Right kidney (tissue), 9 donors: ENCODE measurements at places on chromosomes 7 and 10.

- DNase-seq: no peak
Observed at GRCh38 chr7:110168010-110168409, 922.9 kb upstream of the LRRN3 start.

DNA sequence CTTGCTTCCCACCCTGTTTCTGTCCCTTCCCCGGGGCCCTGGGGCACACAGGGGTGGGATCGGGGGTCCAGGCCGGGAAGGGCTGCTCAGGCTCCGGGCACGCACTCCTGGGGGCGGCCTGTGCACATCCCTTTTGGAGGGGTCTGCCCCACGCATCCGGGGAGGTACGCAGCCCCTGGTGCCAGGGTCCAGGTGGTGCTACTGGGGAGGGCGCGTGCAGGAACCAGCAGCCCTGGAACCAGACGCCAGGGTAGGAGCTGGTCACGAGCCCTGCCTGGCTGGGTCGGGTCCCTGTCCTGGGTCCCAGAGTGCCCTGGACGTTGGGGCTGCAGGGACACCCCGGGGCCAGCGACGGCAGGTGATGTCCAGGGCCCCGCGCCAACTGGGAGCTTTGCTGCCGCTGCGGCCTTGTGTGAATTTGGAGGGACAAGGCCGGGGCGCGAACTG, 53.4 kb downstream of the GLRX3 start:
- no peak for DNase-seq

DNA sequence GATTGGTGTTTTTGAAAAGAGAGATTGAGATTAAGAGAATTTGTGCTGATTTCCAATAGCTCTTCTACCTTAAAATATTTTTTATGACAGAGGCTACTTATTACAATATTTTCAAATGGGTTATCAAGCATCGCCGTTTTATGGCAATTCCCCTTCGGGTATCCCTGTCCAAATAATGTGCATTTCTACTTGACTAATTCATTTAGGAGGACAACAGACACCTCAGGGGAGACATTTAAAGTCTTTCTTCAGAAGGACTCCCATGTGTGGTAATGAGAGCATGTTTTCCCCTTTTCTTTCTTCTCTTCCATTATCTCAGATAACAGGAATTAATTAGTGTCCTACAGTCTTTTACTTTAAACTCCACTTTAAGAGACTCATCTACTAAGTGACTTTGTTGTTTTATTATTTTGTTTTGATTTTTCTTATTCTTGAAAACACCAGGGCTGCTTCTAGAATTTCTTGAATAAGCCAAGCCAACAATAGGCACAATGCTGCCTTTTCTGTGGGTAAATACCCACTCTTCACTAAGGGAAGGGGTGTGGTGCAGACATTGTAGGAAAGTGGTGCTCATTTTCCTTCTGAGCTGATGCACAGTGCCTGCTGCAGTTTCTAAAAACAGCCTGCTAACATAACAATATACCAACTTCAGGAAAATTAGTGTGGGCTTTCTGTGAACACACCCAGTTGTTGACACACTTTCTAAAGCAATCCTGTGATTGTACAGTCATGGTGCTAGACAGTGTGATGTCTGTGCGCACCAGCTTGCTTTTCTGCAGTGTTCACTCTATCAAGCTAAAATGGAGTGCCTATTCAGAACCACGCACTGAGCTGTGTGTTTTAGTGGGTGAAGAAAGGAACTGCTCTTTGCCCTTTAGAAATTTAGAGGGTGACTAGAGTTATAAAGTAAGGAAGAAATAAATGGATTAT, 597.7 kb downstream of the NRG3 start:
- DNase-seq: no peak

GRCh38 chr7:141402277-141402996, 148.8 kb upstream of the AGK start:
- DNase-seq: no peak

- DNase-seq: no peak
Observed at GRCh38 chr10:103757531-103758293, 97.7 kb downstream of the SH3PXD2A start.

DNA sequence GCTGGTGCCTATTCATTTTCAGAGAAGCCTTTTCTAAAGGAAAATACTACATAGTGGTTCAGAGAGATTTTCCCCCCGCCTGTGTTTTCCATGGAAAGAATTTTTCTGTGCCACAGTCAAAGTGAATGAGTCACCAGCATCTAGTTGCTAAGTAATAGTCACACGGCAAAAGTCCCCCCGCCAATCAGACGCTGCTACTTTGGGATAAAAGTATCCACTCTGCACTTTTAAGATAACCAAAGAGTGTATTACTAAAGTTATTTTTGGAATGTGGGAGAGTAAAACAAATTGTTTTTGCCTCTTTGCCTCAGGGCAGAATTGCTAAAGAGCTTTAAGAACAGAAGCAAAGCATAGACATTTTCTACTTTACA, 23.5 kb downstream of the ABLIM1 start:
- no peak for DNase-seq

DNA sequence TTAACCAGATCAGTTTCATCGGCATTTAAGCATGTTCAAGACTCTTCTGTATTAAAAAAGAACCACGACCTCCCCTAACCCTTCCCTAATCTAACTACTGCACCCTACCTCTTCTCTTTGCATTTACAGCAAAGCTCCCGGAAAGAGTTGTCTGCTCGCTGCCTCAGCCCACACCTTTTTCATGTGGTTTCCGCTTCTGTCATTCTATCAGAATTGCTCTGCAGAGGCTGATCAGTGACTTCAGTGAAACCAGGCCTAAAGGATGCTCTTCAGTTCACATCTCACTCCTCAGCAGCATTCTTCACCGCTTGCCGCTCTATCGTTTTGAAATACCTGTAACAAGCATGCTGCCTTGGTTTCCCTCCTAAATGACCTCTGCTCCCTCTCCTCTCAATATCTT, 160.9 kb downstream of the SDK1 start:
- DNase-seq: no peak

DNA sequence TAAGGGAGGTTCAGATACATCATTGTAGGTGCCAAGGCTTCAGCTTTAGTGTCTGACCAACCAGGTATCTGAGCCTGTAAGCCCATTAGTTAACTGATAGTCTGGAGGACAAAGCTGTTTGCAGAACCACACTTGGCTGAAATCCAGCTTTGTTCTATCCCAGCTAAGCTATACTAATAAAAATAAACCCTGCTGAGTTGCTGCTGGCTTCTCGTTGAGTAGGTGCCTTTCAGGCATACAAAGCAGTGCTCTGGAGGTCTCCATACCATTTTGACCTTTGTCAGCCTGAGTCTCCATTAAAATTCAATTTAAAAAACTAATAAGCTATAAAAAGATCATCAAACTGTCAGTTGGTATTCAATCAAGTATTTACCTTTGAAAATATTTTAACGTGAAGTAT, 22.0 kb downstream of the CDCA7L start:
- no peak for DNase-seq

GRCh38 chr7:33191340-33191739, 62.0 kb downstream of the BBS9 start:
- DNase-seq: no peak

- peak; percentile 68 for DNase-seq
Observed at GRCh38 chr7:98294798-98295382, 13.4 kb downstream of the BRI3 start.

DNA sequence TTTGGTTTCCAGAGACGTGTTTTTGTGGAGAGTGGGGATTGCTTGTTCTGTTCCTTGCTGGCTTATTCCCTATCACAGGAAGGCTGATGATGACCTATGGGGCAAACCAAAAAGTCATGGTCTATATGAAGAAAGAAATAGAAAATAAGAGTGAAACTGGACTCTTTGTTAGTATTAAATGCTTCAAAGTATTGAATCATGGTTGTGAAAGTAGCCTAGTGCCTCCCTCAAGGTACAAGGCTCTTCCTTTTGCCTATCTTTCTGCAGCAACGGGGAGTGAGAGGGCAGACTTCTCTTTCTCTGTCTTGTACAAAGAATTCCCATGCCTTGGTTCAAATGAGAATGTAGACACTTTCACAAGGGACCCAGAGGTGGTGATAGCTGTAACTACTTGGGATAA, 9.0 kb downstream of the MEST start:
- DNase-seq: no peak

DNA sequence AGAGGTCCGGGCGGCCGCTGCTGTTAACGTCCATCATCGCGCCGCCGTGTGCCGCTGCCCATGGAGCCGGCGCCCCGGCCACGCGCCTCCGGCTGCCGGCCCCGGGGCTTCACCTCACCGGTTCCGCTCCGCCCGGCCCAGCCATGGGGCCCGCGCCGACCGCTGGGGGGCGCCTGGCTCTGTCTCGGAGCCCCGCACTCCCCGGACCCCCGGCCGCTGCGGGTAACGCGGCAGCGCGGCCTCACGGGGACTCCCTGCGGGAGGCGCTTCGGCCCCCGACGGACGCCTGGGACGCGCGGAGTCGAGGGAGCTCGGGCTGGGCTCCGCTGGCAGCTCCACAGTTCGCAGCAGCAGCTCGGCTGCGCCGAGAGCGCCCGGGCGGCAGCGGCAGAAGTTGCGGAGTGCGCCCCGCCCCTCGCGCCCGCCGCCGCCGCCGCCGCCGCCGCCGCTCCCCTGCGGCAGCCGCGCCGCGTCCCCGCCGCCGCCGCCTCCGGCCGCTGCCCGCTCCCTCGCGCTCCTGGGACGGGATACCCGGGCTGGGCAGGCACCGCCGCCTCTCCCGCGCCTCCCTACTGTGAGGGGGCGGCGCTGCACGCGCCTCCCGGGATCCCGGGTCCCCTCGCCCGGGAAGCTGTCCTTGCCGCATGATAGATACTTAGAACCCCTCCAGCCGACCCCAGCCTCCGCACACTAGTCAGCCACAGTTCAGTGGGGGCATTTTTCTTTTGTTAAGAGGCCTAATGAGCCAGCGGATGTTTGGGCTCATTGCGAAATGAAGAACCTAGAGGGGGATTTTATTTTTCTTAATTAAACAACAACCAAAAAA, at the start of gene HTR7:
Gene HTR7 (minus strand): TSS at position 405 of the 826 bp plus-strand sequence. CDS start 368 bp downstream, at position 37.
- peak; percentile 86 for DNase-seq

- DNase-seq: no peak
Observed at GRCh38 chr10:48649349-48649944, 35.2 kb upstream of the WDFY4 start.

- no peak for DNase-seq
Observed at GRCh38 chr10:109624939-109625338, 298.4 kb downstream of the XPNPEP1 start.

DNA sequence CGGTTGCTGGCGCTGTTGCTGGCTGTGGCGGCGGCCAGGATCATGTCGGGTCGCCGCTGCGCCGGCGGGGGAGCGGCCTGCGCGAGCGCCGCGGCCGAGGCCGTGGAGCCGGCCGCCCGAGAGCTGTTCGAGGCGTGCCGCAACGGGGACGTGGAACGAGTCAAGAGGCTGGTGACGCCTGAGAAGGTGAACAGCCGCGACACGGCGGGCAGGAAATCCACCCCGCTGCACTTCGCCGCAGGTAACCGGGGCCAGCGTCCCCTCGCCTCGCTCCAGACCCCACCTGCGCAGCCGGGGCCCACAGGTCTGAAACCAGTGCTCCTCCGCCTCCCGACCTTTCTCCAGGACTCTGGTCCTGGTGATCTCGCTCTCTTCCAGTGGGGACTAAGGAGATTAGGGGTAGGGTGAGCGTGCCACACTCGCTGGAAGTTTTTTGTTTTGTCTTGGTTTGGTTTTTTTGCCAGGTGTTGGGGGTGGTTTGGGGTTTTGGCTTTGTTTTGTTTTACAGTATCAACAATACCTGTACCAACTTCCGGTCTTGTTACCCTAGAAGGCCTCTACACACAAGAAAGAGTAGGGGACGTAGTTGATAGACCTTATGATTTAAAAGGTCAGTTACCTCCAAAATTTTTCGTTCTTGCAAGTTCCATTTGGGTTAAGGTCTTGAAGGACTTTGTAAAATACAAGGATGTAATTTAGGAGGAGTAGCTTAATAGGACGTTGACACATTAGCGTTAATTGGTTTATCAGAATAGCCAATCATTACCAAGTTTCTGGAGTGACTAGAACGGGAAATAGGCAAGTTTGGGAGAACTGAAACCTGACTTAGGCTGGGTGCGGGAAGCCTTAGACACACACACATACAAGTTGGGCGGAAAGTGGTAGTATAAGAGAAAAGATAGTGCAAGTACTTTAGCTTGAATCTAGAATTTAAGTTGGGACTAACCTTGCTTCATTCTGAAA, 704 bp downstream of the TNKS2 start:
- DNase-seq: peak; percentile 80
